ENCODE measurements at places on chromosomes 11 and 22. TPM values are rescaled to one million over a fixed set of nuclear protein-coding genes. Genes with fewer than 3 reads are reported as not detected.

The HPS5 gene
- 166 TPM for total RNA-seq

The OR52E8 gene
- total RNA-seq, result not detected

DNA sequence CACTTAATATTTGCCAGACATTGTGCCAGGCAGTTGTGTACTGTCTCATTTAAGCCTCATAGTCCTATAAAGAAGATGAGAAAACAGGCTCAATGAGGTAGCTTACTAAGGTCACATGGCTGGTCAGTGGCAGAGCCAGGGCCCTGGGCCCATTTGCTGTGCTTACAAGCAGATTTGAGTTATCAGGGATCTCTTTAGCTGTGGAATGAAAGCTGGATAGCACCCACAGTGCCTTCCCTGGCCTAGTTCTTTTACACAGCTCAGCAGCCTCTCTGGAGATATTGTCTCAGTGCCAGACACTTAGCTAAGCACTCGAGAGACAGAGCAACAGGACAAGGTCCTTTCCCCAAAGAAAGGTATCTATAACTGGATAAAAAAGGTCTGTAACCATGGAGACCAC lies 6.1 kb downstream of the TMEM86A start:
- H3K36me3 ChIP-seq, result no peaks in the 10 kb centered on the region
- DNase-seq, result no peak
- peaks cover 11% of the 10 kb centered on the region for H3K4me1 ChIP-seq
- H3K27ac ChIP-seq, result no peak overlapping the region
- H3K27me3 ChIP-seq, result no peaks in the 10 kb centered on the region
- no peak overlapping the region for H3K4me3 ChIP-seq

DNA sequence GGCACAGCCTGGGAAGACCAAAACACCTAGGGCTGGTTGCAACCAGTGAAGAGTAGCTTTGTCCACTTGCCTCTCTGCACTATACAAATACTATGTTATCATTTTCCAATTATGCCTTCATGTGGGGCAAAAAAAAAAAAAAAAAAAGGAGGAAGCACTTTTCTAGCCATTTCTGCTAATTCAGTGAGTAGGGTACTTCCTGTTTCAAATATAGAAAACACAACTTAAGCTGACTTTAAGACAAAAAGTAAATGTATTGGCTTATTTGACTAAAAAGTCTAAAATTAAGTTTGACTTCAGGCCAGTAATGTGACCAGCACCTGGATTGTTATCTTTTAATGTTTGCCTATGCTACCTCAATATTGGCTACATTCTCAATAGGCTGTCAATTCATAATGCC lies 15.3 kb downstream of the CCDC73 start:
- no peak for DNase-seq
- H3K4me1 ChIP-seq, result no peaks in the 10 kb centered on the region
- H3K36me3 ChIP-seq, result no peaks in the 10 kb centered on the region
- no peak overlapping the region for H3K4me3 ChIP-seq

- H3K4me1 ChIP-seq, result no peaks in the 10 kb centered on the region
- no peak overlapping the region for H3K4me3 ChIP-seq
- no peak for DNase-seq
- H3K36me3 ChIP-seq, result no peaks in the 10 kb centered on the region
Measured at GRCh38 chr11:12184699-12185098, 74.3 kb downstream of the MICAL2 start.

The MS4A15 gene
- total RNA-seq, result not detected

DNA sequence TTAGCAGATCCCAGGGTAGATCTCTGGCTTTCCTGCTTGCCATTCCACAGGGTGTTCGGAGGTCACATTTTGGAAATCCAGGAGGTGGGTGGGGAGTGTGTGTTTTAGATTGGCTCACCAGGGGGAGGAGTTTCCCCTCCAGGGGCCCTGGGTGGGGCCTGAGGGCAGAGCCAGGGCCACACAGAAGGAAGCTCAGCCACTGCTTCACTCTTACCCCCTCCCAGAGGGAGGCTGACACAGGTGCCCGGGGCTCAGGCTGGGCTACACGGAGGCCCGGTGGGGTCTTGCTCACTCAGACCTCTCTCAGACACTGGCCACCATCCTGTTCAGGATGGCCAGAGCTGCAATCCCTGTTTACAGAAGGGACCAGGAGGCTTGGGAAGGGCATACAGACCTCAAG lies 2.5 kb downstream of the WNT7B start:
- H3K36me3 ChIP-seq, result no peaks in the 10 kb centered on the region
- no peak for DNase-seq
- H3K27ac ChIP-seq, result no peak overlapping the region
- H3K4me3 ChIP-seq, result no peak overlapping the region
- peaks cover 31% of the 10 kb centered on the region for H3K4me1 ChIP-seq

The LRRC56 gene
- 0.16 TPM for total RNA-seq

DNA sequence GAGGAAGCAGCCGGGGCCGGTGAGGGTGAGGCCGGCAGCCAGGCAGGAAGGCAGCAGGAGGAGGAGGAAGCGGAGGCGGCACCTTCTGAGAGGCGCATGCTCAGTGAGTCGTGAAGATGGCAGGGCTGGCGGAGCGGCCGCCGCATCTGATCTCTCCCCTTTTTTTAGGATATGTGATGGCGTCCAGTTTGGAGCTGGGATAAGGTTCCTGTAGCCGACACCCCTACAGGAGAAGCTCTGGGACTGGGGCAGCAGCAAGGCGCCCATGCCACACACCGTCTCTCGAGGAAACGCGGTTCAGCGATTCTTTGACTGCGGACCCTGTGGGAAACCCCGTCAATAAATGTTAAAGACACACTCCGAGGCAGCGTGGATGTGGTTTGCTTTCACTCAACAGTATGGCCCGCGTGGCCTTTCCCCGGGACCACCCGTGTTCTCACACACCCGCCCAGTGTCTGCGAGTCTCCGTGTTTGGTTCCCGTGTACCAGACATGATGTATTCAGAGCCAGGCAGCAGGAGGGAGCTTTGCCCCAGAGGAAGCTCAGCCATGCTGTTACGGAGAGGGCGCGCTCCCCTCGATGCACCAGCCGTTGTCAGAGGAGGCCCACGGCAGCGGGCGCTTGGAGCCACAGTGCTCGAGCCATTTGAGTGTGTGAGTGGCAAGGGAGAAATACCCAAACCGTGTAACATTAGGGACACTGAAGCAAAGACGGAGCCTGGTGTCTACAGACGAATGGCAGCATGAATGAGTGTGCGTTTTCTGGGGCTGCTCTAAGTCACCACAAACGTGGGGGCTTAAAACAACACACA lies 27.7 kb upstream of the PARVB start:
- H3K27me3 ChIP-seq, result no peaks in the 10 kb centered on the region
- no peaks in the 10 kb centered on the region for H3K4me1 ChIP-seq
- no peak overlapping the region for H3K4me3 ChIP-seq

The OR4A16 gene
- total RNA-seq, result not detected

- no peaks in the 10 kb centered on the region for H3K4me1 ChIP-seq
- no peak overlapping the region for H3K4me3 ChIP-seq
- H3K27ac ChIP-seq, result no peak overlapping the region
- no peaks in the 10 kb centered on the region for H3K36me3 ChIP-seq
Measured at GRCh38 chr11:73705053-73705452, 55.8 kb downstream of the RAB6A start.

GRCh38 chr11:124081483-124081882 lies 33.8 kb upstream of the VWA5A start:
- no peaks in the 10 kb centered on the region for H3K36me3 ChIP-seq
- no peaks in the 10 kb centered on the region for H3K27me3 ChIP-seq
- no peaks in the 10 kb centered on the region for H3K4me1 ChIP-seq
- no peak overlapping the region for H3K4me3 ChIP-seq
- DNase-seq, result no peak

GRCh38 chr11:114169321-114169749 lies 109.8 kb downstream of the ZBTB16 start:
- H3K36me3 ChIP-seq, result no peaks in the 10 kb centered on the region
- no peak overlapping the region for H3K4me3 ChIP-seq
- no peak for DNase-seq
- peaks cover 53% of the 10 kb centered on the region for H3K4me1 ChIP-seq
- H3K27me3 ChIP-seq, result no peaks in the 10 kb centered on the region

DNA sequence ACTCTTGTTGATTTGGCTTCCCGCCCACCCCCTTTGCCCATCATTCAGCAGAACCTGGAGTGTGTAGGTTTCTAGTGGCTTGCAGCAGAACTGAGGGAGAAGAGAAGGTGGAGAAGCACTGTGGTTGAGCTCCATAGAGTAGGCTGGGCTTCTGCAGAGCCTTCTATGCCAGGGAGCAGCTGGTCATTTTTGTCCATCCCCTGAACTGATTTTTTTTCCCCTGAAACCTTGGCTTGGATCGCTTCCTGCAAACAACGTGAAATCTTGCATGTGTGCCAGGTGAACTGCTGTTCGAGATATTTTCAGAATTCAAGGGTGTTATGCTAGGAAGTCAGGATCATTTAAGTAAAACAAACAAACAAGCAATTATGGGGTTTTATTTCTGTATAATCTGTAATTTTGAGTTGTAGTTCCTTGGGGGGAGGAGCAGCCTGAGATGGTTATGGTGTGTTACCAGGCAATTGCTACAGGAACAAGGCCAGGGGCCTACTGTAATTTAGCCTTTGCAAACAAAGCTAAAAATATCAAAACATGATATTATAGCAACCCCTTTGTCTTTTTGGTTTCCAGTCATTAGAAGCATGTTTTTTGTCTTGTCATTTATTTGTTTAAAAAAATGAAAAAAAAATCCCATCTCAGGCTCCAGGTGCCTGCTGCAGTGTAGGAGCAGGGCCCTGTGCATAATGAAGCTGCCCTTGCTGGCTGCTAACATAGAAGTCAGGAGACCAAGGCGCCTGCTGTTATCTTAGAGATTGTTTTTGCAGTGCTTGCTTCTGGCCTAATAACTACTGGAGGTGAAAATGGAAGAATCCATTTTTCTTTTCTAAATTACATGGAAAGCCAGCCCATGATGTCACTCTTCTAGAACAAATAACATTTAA lies 152.4 kb upstream of the TTC12 start:
- no peak overlapping the region for H3K4me3 ChIP-seq
- no peaks in the 10 kb centered on the region for H3K27me3 ChIP-seq
- DNase-seq, result no peak
- no peaks in the 10 kb centered on the region for H3K36me3 ChIP-seq

The MRGPRX4 gene
- total RNA-seq, result not detected

The CYP2D6 gene
- total RNA-seq, result 2.0 TPM

The GPR83 gene
- total RNA-seq, result not detected

The OPCML gene
- not detected for total RNA-seq

The MMP12 gene
- total RNA-seq, result not detected

The MISFA gene
- 2.6 TPM for total RNA-seq

- H3K4me1 ChIP-seq, result no peaks in the 10 kb centered on the region
- H3K27me3 ChIP-seq, result no peaks in the 10 kb centered on the region
- DNase-seq, result no peak
- H3K27ac ChIP-seq, result no peak overlapping the region
- no peak overlapping the region for H3K4me3 ChIP-seq
Measured at GRCh38 chr11:97351939-97352338, 962.1 kb downstream of the JRKL start.

The PARVA gene
- 50.5 TPM for total RNA-seq

DNA sequence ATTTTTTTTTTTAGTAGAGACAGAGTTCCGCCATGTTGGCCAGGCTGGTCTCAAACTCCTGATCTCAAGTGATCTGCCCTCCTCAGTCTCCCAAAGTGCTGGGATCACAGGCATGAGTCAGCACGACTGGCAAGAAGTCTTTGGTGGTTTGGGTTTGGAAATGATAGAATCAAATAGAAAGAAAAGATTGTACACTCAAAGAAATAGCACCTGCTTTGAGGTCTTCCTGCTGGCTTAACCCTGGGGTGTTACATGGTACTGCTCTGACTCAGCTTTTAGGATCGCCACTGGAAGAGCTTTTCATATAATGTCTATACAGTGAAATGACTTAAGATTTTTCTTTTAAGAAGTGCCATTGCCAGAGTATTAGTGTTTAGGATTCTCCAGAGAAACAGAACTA lies 50.2 kb downstream of the JAM3 start:
- H3K4me1 ChIP-seq, result no peaks in the 10 kb centered on the region
- no peak for DNase-seq
- H3K27me3 ChIP-seq, result no peaks in the 10 kb centered on the region
- H3K36me3 ChIP-seq, result no peaks in the 10 kb centered on the region

The WNT7B gene
- 2.2 TPM for total RNA-seq

The SMIM35 gene
- total RNA-seq, result not detected

The SSRP1 gene
- 60.0 TPM for total RNA-seq

GRCh38 chr22:45870011-45870410 lies 107.0 kb downstream of the WNT7B start:
- H3K36me3 ChIP-seq, result no peaks in the 10 kb centered on the region
- peaks cover 7% of the 10 kb centered on the region for H3K4me1 ChIP-seq
- no peak overlapping the region for H3K4me3 ChIP-seq

DNA sequence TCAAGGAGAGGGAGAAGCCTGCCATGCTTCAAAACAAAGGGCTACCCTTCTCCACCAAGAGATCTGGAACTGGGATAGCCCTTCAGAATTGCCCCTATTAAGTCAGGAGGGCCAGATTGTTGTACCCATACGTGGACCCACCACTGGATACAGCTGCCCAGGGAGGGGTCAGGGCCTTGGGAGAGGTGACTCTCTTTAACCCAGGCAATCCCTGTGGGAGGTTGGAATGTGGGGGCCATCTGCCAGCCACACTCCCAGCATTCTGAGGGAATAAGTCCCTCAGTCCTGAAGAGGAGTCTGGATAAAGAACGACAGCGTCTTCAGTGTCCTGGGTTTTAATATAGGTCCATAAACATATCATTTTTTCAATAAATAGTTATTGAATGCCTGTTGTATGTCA lies 588.2 kb upstream of the TENM4 start:
- no peaks in the 10 kb centered on the region for H3K4me1 ChIP-seq
- H3K36me3 ChIP-seq, result no peaks in the 10 kb centered on the region
- no peak for DNase-seq
- H3K4me3 ChIP-seq, result no peak overlapping the region
- H3K27ac ChIP-seq, result no peak overlapping the region

- H3K4me3 ChIP-seq, result no peak overlapping the region
- no peak for DNase-seq
- no peaks in the 10 kb centered on the region for H3K36me3 ChIP-seq
- no peaks in the 10 kb centered on the region for H3K27me3 ChIP-seq
- no peaks in the 10 kb centered on the region for H3K4me1 ChIP-seq
Measured at GRCh38 chr22:33737662-33738061, 182.6 kb downstream of the LARGE1 start.

- no peak overlapping the region for H3K27ac ChIP-seq
- no peaks in the 10 kb centered on the region for H3K4me1 ChIP-seq
- no peaks in the 10 kb centered on the region for H3K36me3 ChIP-seq
- no peak for DNase-seq
- H3K4me3 ChIP-seq, result no peak overlapping the region
Measured at GRCh38 chr11:35180317-35181233, 41.6 kb downstream of the CD44 start.

GRCh38 chr11:77396305-77396704 lies 77.6 kb downstream of the PAK1 start:
- DNase-seq, result no peak
- H3K4me1 ChIP-seq, result no peaks in the 10 kb centered on the region
- H3K36me3 ChIP-seq, result no peaks in the 10 kb centered on the region

The KIRREL3 gene
- 0.33 TPM for total RNA-seq

The PANX3 gene
- not detected for total RNA-seq

GRCh38 chr11:27938011-27938410 lies 169.9 kb downstream of the KIF18A start:
- no peak for DNase-seq
- H3K27ac ChIP-seq, result no peak overlapping the region
- no peaks in the 10 kb centered on the region for H3K27me3 ChIP-seq
- H3K4me3 ChIP-seq, result no peak overlapping the region
- H3K4me1 ChIP-seq, result no peaks in the 10 kb centered on the region
- no peaks in the 10 kb centered on the region for H3K36me3 ChIP-seq

Measured in breast epithelium (tissue), 4 donors.